ENCODE measurements at places on chromosomes 11 and 22.
A peak's percentile ranks its signal among the peaks of the same experiment; 100 is the strongest.

DNA sequence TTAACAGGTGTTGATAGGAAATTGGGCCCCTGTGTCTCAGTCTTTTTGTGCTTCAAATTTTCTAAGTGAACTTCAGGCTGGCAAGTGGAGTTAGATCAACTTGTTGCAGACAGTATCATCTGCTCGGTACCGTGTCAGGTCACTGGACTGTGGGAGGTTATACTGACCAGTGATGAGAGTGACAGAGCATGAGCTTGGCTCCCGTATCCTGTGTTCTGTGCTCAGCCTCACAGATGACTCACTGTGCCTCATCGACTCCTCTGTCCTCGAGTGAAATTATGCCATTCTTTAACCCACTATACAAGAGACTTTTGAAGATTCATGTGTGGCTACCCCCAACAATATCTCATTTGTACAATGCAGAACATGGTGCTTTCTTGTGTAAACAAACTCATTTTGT, 7.9 kb downstream of the GRAP2 start:
- DNase-seq, result peak; percentile 36

DNA sequence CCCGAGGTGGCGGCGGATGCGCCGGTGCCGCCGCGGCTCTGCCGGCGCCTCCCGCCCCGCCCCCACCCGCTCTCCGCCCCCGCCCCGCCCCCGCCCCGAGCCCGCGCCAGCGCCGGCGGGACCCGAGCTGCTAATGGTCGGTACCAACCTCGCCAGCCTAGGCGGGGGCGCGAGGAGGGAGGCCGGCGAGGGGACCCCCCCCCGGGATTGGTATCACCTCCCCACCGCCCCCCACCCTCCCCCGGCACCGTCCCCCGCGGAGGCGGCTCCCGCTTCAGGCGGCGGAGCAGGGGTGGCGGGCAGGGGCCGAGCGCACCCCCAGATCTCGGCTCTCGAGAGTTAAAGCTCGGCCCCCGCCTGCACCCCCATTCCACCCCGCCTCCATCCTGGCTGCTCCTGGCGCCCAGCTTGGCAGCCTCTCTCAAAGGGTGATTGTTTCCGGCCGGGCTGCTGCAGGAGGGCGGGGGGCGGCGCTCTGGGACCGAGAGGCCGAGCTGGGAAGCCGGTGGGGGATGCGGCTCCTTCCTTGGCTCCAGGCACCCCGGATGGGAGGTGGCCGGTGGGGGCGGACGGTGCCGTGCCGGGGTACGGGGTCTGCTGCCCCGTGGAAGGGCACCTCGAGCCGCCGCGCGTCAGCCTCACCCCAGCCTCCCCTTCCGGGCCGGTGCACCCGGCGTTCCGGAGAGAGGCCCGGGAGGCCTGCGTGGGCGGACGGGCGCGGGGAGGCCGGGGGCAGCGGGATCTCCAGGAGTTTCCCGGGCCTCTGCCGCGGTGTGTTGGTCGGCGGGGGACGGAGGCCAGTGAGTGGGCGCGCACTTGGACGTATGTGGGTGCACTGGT, at the start of gene B3GAT1:
Gene B3GAT1, minus strand, starts transcription at position 40 of the 840 bp plus-strand sequence. CDS start 24,583 bp downstream, outside the sequence.
- DNase-seq, result no peak

- DNase-seq, result no peak
These were observed 72.0 kb downstream of the PPFIBP2 start for GRCh38 chr11:7585816-7586215.

DNA sequence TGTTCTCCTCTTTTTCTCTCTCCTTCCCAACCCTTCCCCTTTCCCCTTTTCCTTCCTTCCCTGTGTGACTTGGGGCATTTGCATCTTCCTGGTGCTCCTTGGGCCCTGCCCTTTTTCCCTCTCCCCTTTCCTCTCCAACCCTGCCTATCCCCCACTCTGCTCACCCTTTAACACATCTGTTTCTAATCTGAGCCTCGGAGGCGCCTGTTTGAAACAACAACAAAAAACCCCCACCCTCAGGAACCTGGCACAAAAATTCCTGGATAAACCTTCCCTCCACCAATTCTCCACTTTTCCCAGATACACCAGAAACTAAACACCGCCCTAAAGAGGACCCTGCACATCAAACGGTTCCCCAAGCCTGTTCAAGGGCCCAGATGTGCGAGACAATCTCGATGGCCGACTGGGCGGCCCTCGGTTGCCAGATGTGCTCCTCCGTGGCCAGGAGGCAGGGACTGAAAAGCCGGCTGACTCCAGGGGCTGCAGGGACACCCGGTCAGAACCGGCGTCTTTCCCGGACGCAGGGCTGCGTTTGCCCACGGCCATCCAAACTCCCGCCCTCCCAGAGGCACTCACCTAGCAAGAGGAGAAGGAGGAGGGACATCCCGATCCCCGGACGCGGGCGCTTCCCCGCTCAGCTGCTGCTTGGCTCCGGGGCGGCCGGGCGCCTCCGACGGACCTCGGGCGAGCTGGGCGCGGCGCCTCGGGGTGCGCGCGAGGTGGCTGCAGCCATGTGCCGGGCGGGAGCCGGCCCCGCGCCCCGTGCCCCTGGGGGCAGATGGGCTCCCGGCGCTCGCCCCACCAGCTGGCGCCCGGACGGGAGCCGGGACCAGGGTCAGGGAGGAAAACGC, 486 bp downstream of the CLMP start:
- no peak for DNase-seq

- no peak for DNase-seq
These were observed 31.9 kb downstream of the MAML2 start for GRCh38 chr11:96311120-96311568.

DNA sequence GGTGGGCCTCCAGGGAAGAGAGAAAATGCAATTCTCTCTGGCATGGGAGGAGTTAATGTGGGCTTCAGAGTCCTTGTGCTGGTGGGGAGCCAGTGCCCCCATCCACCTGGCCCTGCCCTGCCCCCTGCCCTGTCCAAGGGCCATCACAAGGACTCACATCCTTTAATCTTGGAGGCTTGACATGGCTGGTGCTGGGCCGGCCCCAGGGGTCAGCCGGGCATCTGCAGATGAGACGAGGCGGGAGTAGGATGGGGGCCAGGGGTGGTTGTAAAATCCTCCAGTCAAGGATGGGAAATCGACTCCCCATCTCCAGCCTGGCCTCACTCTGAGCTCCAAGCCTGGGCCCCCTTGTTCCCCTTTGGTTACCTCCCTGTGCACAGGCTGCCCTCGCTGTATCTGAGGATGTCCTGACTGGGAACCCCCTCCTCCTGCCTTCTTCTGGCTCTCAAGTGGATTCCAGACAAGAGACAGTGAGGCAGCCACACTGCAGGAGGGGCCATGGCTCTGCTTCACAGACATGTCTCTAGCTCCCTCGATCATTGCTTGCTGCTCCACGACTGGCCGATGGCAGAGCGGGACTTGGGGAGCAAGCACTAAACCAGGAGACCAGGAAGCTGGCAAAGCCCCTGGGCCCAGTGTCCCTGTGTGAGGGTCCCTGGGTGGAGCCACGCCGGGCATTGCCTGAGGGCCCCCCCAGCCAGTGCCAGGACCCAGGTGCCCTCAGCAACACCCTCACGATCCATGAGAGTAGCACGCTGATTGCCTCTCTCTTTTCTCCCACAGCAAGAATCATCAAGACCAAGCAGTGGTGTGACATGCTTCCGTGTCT, 1120.5 kb downstream of the BRD1 start:
- no peak for DNase-seq

DNA sequence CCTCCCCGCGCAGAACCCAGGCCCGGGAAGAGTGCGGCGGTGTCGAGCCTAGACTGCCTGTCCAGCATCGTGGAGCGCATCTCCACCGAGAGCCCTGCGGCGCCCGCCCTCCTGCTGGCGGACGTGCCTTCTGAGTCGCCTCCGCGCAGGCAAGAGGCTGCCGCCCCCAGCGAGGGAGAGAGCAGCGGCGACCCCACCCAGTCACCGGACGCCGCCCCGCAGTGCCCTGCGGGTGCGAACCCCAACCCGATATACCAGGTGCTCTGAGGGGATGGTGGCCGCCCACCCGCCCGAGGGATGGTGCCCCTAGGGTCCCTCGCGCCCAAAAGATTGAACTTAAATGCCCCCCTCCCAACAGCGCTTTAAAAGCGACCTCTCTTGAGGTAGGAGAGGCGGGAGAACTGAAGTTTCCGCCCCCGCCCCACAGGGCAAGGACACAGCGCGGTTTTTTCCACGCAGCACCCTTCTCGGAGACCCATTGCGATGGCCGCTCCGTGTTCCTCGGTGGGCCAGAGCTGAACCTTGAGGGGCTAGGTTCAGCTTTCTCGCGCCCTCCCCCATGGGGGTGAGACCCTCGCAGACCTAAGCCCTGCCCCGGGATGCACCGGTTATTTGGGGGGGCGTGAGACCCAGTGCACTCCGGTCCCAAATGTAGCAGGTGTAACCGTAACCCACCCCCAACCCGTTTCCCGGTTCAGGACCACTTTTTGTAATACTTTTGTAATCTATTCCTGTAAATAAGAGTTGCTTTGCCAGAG, 2.0 kb downstream of the MYOD1 start:
- no peak for DNase-seq

DNA sequence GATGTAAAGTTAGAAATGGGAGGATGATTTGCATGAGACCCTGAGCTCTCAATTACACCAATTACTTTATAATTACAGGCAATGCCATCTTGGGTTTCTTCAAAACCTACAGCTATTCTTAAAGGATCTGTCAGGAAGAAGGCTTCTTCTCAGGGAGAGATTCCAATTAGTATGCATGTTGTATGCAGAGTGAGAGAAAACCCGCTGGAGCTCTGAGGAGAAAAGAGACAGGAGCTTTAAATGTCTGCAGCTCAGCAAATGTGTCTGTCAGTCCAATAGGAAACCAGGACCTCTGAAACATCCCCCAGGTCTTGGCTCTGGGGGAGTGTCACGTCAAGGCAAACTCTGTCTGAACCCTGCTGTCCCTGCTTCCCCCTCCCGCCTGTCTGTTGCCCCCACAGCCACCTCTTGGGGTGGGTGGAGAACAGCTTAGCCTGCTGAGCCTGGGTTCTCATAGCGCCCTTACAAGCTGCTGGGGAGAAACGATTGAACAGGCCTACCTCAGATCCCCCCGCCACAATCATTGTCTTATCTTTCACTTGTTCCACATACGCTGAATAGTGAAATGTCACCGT, 140.2 kb downstream of the SPATA19 start:
- no peak for DNase-seq

DNA sequence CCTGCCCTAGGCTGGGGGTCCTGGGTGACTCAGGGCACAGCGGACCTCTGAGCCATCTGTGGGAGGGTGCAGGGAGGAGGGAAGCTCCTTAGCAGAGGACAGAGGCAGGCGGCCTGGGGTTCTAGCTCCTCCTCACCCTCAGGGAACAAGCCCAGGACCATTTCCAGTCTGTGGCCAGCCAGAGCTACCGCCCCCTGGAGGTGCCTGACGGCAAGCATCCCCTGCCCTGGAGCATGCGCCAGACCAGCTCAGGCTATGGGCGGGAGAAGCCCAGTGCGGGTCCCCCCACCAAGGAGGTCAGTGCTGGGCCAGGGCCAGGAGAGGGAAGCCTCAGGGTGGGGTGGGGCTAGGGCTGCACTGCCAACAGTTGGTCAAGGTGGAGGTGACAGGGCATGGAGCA, 26.0 kb upstream of the LRRC10B start:
- no peak for DNase-seq

- DNase-seq, result no peak
These were observed 5.4 kb upstream of the IGLL5 start for GRCh38 chr22:22882033-22882717.

DNA sequence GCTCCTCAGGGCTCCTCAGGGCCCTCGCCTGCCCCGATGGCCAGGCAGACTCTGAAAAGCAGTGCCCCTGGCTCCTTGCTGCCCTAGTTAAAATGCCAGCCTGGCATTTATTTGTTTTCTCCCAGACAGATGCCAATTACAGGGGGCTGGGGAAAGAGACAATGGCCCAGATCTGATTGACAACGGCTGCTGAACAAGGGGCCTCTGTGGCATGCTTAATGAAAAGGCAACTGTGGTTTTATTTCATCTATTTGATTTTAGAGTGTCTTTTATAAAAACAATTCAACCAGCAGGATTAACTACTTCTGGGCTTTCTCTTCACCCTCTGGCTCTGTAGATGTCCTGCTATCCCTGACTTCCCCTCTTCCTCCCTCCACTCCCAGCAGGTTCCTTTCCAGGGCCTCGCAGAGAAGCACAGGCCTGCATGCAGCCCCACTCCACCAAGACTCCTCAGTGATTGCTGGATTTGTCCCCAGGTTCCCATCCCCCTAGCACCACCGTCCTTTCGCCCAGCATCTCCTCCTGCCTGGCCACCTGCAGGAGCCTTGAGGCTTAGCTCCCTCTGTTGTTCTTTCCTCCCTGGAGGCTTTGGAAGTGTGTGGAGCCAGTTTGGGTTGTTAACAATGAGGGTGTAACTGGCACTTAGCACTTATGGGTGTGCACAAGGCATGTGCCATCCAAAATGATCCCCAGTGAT, 171.1 kb downstream of the TENM4 start:
- no peak for DNase-seq

- no peak for DNase-seq
These were observed 24.5 kb upstream of the CSTF3 start for GRCh38 chr11:33185756-33186155.

DNA sequence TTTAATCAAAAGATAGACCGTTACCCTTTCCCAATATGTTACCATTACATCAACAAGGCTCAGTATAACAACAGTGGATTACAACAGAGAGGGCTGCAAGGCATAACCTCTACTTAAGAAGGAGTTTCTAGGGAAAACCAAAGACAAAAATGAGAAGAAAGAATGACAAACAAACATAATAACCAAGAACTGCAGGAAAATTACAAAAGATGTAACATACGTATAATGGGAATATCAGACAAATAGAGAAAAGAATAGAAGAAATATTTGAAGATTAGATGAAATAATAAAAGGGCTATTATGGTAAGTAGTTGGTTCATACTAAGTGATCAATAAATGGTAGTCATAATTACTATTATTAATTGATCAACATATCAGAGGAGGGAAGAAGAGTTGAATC, 39.1 kb downstream of the SPON1 start:
- no peak for DNase-seq

GRCh38 chr22:19455585-19456370, 8.3 kb upstream of the C22orf39 start:
- no peak for DNase-seq

DNA sequence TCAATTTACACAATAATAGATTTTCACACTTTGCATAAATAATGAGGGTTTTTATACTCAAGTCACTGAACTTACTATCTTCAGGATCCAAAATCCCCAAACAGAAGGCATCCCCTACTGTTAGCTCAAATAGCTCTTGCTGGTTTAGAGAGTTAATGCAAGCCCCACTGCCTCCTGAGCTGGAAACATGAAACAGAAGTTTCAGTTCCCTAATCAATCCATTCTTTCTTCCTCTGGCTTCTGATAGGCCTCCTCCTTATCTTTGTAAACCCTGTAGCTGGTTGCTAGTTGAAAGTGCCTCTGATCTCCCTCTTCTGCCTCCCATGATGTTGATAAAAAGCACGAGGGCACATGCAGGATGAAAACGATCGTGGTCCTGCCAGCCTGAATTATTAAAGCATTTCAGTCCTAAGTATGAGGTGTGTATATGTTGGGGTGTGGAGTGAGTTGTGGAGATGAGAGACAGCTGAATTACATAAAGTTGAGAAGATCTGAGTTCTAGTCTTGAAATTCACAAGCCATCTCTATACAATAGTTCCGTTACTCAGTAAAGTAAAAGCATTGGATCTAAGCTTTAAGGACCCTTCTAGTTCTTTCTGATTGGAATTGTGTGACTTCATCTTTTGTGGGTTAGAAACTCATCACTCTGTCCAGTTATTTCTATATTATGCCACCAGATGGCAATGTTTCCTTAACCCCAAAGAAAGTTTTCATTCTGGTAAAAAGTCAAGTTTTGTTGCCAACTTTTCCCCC, 35.0 kb upstream of the EHF start:
- DNase-seq, result no peak

Measured in stimulated activated naive CD4-positive, alpha-beta T cell treated with Interleukin-2 at 50 U/mL for 16 hours (primary cell).